ENCODE measurements at places on chromosomes 16 and 17. TPM values are rescaled to one million over a fixed set of nuclear protein-coding genes. Genes with fewer than 3 reads are reported as not detected.

GRCh38 chr16:24525970-24526559, 13.3 kb upstream of the RBBP6 start:
- DNase-seq = peak; percentile 82

GRCh38 chr16:48487287-48487686, 102.1 kb upstream of the SIAH1 start:
- peak; percentile 25 for DNase-seq

GRCh38 chr17:49819651-49820050, 28.2 kb downstream of the TAC4 start:
- DNase-seq = no peak

DNA sequence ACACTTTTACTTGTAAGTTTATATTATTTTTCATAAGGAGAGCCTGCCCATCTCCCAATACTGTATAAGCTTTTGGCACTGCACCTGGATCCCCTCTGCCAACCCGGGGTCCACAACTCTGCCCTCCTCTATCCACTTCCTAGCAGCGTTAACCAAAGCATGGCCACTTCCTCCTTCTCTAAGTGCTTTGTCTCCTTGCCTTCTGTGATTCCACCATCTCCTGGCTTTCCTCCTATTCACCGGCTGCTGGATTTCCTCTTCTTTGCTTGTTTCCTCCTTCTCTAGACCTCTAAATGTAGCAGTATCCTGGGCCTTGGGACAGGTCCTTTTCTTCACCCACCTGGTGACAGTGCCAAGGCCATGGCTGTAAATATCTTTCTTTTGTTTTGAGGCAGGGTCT, 20.0 kb upstream of the WFIKKN2 start:
- DNase-seq = no peak

DNA sequence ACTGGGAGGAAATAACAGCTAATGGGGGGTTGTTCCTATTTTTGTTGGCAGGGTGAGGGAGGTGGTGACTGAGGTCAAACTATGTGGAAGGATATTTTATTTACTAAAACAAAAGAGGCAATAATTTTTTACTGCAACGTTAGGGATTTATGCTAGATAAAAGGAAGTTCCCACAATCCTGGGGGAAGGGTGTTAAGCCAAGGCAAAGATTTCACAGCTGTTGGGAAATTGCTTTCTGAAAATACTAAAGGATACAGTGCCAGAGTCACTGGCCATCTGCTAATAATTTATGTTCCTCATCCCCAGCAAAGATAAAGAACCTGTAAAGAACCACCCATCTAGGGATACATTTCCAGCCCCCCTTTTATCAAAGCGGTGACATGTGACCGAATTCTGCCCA, 756.0 kb upstream of the RBFOX1 start:
- DNase-seq = no peak

DNA sequence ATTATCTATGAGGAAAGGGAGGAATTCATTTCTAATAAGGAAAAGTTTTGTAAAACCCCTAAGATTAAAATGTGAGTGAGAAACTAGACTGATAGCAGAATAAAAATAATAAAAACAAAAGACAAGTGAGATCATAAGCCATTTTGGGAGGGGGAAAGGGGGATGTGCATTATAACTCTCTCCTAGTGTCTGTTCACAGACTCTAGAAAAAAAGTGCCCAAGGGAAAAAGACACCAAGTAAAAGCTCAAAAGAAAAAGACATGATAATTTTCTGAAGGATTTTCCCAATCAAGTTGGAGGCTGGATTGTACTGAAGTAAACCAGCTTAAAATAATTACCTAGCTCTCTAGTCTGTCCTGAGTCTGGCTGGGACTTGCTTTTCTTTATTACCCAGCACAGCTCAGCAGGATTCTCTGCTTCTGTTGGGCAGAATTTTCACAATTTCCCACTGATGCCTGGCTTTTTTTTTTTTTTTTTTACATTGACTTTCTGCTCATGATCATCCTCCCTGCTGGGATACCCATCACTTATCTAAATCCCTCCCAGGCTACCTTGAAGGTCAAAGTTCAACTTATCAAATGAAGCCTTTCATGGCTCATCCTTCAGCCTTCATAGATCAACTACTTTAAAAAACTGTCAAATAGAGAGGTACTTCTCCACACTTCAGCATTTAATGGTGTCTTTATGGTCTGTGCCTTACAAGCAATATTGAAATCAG, 124.2 kb upstream of the KCNJ16 start:
- no peak for DNase-seq

DNA sequence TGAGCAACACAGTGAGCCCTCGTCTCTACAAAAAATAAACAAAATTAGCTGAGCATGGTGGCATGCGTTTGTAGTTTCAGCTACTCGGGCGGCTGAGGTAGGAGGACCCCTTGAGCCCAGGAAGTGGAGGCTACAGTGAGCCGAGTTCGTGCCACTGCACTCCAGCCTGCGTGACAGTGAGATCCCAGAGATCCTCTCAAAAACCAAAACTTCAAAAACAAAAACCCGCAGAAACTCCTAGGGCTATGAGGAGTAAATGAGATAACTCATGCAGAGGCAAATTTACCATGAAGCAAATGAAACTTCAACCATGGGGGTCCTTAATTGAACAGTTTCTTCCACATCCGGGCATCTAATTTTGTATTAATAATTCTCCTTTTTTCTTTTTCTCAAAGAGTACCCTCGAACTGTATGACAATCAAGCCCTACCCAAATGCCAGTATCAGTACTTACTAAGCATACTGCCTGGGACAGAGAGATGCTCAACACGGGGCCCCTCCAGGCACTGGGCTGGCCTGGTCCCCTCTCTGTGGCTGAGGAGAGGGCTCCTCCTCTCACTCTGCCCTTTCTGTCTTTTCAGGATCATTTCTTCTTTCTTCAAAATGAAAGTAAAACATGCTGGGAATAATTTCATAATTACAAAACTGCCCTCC, 789 bp upstream of the PIPOX start:
- DNase-seq = no peak

DNA sequence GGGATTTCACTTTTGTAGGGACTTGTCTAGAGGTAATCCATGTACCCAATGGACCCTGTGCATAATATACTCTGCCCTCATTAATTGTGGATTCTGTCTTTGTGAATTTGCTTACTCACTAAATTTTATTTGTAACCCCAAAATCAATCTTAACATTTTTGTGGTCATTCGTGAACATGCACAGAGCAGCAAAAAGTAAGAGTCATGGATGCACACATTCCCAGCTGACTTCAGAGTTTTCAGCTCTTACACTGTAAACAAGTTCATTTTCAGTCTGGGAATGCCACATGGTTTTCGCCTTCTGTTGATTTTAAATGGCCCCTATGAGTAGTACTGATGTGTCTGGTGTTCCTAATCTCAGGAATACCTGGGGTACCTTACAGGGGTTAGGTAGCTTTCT, 24.3 kb downstream of the TAC4 start:
- DNase-seq = peak; percentile 50

- no peak for DNase-seq
Observed at GRCh38 chr16:71514476-71514875, 11.8 kb upstream of the CHST4 start.

GRCh38 chr17:75848523-75849278, 4.5 kb upstream of the UNC13D start:
- peak; percentile 57 for DNase-seq

DNA sequence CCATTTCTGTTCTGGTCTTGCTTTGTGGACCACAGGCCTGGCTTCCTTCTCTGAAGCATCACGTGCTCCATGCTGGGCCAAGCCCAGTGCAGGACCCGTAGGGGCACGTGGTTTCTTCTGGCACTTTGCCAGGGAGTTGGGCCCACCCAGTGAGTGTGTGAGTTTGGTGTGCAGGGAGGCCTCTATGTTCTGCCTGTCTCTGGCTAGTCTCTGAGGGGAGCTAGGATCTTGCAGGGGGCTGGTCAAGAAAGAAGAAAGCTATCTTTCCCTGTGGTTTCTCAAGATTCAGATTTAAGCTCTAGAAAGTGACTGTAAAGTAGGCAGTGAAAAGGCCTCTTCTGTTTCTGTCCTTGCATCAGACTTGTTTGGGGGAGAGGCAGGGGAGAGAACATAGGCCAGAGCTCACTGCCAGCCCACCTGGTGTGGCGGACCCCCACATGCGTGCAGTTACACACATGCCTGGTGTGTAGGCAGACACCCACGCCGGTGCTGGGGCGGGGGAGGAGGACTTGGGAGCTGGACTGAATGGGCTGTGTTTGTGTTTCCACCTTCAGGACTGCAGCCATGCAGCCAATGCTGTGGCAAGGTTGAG, 11.8 kb downstream of the LASP1 start:
- DNase-seq = peak; percentile 54

GRCh38 chr17:5877948-5878347, 192.2 kb upstream of the WSCD1 start:
- no peak for DNase-seq

DNA sequence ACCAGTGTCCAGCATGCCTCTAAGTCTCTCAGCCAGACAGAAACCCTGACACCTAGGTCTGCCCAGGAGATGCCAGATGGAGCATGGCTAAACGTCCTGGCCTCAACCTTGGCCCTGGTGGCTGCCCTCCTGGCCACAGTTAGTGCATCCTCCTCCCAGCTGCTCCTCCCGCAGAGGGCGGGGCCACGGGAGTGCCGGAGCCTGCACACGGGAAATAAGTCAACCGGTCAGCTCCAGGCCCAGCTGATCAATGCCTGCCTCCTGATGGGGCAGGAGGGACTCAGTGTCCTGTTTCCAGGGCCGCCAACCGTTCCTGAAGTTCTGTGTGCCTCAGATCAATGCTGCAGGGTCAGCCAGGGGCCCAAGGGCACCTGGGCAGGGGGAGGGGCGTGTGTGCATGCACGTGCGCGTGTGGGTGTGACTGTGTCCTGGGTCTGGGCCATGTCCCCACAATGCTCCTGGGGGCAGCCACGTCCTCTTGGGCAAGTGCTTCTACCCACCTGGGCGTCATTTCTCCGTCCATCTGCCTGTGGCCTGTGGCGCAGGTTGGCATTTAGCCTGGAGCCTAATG, 4.6 kb upstream of the KCNJ12 start:
- DNase-seq = no peak

DNA sequence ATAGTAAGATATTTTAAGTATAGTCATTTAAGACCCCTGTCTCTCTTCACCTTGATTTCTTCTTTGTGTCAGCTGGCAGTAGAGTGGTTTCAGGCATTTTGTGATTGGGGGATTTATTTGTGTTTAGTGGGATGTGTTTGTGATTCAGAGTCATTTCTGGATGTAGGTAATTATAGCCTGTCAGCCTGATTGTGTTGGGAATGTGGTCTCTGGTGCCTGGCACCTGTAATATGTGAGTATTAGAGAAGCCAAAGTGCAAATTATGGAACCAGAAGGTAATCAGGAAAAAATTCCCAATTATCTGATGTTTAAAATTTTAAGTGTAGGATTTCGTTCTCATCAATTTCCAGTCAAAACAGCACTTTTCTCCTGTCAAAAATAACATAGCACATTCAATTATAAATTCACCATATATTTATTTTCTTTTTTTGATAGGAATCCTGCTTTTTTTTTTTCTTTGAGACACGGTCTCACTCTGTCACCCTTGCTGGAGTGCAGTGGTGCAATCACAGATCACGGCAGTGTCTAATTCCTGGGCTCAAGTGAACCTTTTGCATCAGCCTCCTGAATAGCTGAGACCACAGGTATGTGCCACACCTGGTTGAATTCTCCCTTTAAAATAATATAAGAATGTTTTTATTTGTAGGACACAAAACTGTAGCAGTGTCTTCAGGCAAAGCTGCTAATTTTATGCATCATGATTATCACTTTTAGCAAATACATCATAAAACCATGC, 42.7 kb downstream of the ATF7IP2 start:
- DNase-seq = no peak

- DNase-seq = no peak
Observed at GRCh38 chr17:37830151-37830993, 85.5 kb upstream of the HNF1B start.

GRCh38 chr16:2213817-2214718, 572 bp downstream of the PGP start:
- DNase-seq = peak; percentile 59

GRCh38 chr16:46920402-46921068, 36.4 kb downstream of the GPT2 start:
- DNase-seq = no peak

GRCh38 chr16:2686912-2687507, 4.7 kb downstream of the KCTD5 start:
- no peak for DNase-seq

DNA sequence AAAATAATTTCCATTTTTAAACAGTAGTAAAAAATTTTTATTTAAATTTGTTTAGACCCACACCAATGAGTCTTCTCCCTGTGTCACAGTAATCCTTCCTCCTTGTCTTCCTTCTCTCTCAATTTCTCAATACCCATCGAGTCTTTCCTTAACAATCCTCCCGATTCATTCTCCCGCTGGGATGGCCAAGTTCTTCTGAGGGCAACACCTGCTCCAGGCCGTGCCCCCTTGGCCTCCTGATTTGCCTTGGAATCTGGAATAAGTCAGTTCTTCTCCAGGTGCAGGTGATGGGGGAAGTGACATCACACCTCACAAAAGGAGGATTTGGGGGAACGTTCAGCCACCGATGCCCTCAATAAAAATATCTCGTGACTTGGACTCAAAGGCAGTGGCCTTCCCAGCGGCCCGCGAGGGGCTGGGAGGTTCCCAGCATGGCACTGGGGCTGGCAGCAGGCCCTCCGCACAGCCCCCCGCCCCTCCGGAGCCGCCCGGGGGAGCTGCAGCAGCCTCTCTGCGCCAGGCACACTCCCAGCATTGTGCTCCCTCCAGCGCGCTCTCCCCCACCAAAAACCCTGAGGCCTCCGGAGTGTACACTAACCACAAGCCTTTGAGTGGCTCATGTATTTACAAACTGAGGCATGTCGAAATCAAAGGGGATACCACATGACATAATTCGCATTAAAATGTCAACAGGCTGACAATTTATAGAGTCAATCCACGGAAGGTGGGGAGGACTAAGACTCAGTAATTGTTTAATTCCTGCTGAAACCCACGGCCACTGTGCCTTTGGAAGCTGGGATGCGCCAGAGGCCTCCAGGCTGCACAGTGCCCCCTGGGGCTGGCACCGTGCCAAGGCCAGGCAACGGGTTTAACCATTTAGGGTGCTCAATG, 120.5 kb downstream of the ZFHX3 start:
- DNase-seq = peak; percentile 92

- peak; percentile 67 for DNase-seq
Observed at GRCh38 chr16:50152351-50152806, 727 bp upstream of the TENT4B start.

DNA sequence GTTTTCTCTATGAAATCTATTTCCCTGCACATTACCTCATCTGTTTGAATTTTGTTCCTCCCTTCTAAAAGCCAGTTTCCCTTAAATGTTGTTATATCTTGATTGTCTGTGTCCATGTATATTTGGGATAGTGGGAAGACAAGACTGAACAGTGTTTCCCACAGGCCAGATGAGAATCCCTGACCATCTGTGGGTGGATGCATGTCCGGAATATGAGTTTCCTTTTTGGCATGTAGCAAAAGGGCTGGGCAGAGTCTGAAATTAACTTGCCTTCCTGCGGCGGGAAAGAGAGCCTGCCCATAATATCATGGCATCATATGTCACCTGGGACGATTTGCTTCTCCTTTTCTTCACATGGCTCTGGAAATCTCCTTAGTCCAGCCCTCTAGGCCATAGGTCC, 385.8 kb upstream of the MAF start:
- DNase-seq = peak; percentile 7

GRCh38 chr17:78925662-78926555, 722 bp upstream of the TIMP2 start:
- peak; percentile 96 for DNase-seq

GRCh38 chr17:17445296-17445924, 31.4 kb upstream of the MED9 start:
- no peak for DNase-seq

Gene TBC1D3E
- total RNA-seq = not detected

Gene RPS2
- total RNA-seq = 1,339 TPM

Gene ABCA10
- total RNA-seq = 0.11 TPM

Gene KCNH4
- total RNA-seq = not detected

Gene PPP1R27
- total RNA-seq = not detected

Gene VKORC1
- 480 TPM for total RNA-seq

Gene KCNJ2
- 1.1 TPM for total RNA-seq

Gene SDR42E2
- not detected for total RNA-seq
